ENCODE measurements at places on chromosomes 7 and 10. TPM values are rescaled to one million over a fixed set of nuclear protein-coding genes. Genes with fewer than 3 reads are reported as not detected.

PRLHR gene
- 4.1 TPM for total RNA-seq

RARRES2 gene
- total RNA-seq, result 6.2 TPM

KLLN gene
- total RNA-seq, result 0.62 TPM

PSTK gene
- 12.9 TPM for total RNA-seq

PLXDC2 gene
- total RNA-seq, result 12.5 TPM

VIPR2 gene
- total RNA-seq, result 0.47 TPM

GRCh38 chr10:95388109-95388471 lies 97.3 kb upstream of the PDLIM1 start:
- DNase-seq, result no peak

- no peak for DNase-seq
Measured at GRCh38 chr10:122990278-122990677, 10.1 kb downstream of the PSTK start.

GRCh38 chr10:35352512-35352911 lies 16.2 kb downstream of the CCNY start:
- DNase-seq, result no peak

- DNase-seq, result no peak
Measured at GRCh38 chr7:128933180-128933891, 4.4 kb upstream of the IRF5 start.

GRCh38 chr7:143085109-143085508 lies 33.0 kb downstream of the OR6V1 start:
- no peak for DNase-seq

DNA sequence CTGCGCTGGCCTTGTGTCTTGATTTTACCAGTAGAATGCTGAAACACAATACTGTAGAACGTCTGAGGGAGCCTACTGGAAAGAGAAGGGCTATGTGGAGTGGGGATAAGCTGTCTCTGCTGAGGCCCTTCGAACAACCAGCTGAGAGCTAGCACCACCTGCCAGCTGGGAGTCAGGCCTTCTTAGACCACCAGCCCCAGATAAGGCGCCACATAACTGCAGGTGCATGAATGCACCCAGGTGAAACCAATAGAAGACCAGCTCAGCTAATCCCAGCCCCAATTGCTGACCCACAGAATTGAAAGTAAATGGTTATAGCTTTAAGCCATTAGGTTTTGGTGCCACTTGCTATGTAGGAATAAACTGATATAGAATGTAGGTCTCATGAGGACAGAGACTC lies 438.4 kb downstream of the ADRA2A start:
- DNase-seq, result no peak

GRCh38 chr7:30752979-30753378 lies 1.0 kb downstream of the INMT start:
- no peak for DNase-seq

GRCh38 chr7:80781561-80781979 lies 137.3 kb downstream of the SEMA3C start:
- DNase-seq, result peak; percentile 18

DNA sequence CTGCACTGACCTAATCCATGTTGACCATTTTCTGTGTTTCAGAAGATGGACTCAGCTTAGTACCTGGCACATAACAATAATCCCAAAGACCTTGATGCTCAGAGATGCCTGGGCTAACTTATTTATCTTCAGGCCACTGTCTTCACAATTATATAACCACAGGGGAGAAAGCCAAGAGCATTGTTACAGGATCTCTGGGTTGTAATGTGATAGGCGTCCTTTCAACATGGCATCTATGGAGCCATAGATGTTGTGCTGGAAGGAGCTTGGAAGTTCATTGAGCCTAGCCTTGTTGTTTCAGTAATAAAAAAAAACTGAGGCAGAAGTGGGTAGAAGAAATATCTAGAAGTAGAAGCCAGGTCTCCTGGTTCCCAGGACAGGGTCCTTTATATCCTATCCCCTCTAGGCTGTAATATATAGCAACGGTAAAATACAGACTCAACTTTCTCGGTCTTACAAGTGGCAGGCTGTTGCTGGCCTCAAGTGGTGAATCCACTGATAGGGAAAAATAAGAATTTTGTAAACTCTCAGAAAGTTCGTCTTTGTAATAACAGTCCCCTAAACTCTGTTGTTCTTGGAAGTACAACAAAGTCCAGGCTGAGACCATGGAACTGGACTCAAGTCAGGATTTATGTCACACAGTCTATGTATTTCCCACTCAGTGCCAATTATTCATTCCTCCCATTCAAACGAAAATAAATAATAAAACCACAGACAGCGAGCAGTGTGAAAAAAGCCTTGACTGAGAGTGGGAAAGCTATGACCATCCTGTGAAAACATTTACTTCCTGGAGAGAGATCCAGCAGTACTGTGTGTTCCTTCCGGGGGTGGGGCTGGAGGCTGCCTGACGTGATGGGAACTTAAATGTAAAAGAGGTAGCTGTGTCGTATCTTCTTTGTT lies 277.6 kb downstream of the REEP3 start:
- DNase-seq, result no peak

GRCh38 chr7:125253452-125254190 lies 324.0 kb upstream of the POT1 start:
- DNase-seq, result no peak

GRCh38 chr10:70827086-70827757 lies 11.5 kb downstream of the SGPL1 start:
- no peak for DNase-seq

- DNase-seq, result no peak
Measured at GRCh38 chr7:1886361-1887064, 216.4 kb downstream of the ELFN1 start.

DNA sequence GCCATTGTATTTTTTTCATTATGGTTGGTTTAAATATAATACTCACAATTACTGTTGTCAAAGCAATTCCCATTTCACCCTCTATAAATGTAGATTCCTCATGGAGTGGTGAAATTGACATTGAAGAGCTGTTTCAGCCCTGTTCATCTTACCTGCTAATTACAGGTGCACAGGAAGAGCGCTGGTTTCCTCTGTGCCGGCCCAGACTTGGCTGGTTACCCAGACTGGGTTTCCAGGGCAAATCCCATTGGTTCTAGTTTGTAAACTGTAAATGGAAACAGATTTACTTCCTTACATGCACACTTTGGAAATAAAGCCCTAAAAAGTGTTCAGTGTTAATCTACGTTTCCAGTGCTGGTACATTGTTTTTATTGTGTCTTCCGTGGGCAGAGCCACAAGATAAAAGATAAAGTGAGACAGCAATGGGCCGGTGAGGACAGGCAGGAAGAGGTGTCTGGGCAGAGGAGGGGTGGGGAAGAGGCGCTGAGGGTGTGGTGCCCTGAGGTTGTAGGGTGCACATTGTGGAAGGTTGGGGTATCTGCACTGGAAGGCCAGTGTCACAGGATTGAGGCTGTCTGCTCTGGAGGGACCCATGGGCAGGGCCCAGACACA lies 71.6 kb upstream of the ZPBP start:
- no peak for DNase-seq

GRCh38 chr10:133088956-133089800 lies 1.5 kb downstream of the ADGRA1 start:
- DNase-seq, result peak; percentile 85

All from occipital lobe (tissue), 3 donors.